ENCODE measurements at places on chromosomes 11 and 22.

DNA sequence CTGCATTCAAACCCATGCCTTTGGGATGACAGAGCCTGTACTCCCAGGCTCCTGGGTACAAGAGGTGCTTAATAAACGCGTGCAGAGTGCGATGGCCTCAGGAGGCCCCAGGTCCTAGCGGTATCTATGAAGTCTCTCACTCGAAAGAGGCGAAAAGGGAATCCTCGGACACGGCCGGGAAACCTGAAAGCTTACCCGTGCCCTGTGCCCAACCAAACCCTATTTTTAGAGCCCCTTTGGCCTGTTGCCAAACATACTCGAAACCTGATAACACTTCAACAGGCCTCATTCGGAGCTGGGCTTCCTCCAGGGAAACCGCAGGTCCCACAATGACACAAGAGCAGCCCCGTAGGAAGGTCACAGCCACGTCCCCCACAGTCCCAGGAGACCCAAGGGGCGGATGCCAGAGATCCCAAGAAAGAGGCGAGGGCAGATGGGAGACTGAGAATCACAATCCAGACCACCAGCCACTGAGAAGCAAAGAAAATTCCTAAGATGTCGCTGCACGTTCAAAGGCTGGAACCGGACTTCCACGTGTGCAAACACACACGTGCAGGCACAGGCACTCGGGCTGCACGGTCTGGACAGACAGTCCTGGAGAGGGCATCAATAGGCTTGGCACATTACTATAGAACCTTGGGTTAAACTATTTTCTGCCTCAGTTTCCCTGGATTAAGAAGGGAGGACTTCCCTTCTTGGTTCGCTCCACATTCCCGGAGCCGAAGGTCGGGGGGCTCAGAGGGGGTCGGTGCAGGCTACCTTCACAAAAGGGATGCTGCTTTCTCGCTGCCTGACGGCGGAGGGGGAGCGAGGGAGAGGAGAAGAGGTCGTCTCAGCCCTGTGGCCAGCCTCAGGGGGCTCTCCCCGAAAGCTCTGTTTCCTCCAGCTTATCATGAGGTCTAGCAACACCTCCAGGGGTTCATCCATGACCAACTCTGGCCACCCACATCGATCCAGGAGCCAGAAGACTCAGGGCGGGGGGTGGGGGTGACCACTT lies 8.2 kb downstream of the PDGFB start:
- DNase-seq = peak; percentile 38

DNA sequence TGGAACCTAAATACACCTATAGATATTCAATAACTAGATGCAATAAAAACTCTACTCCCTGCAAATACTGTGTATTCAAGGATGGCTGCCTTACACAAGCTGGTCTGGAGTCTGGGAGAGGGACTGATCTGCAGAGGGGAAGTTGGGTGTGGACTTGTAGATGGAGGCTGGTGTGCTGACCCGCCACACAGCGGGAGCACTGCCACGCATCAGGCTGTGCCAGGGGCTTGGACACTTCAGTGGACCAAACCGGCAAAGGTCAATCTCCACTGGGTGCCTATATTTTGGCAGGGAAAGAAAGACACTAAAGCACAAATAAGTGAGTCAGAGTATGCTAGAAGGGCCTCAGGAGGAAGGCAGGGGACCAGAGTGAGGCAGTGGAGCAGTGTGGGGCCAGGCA lies 2.1 kb upstream of the SHANK3 start:
- no peak for DNase-seq

- no peak for DNase-seq
Observed at GRCh38 chr22:46069521-46070214, 80.7 kb upstream of the PPARA start.

- no peak for DNase-seq
Observed at GRCh38 chr11:43959321-43959995, 17.0 kb downstream of the C11orf96 start.

GRCh38 chr22:50537765-50538164 lies 7.9 kb upstream of the KLHDC7B start:
- DNase-seq = no peak

DNA sequence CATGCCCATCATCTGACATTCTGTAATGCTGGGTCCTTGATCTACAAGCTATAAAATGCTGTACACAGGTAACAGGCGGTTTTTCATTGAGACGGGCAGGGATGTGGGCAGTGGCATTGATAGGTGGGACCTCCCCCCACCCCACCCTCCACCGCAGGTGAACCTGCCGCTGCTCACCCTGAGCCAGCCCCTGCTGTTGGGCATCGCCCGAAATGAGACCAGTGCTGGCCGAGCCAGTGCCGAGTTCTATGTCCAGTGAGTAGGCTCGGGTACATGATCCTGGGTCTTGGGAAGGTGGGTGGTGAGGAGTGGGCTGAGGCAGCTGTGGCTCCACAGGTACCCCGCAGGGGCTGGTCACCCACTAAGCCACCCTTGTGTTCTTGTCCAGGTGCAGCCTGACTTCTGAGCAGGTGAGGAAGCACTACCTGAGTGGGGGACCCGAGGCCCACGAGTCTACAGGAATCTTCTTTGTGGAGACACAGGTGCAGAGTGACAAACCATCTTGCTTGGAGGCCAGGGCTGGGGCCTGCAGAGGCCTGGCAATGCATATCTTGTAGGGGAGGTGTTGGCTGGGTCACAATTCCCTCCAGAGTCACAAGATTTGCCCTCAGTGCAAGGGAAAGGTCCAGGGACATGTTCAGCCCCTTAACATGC lies 1.1 kb upstream of the DNAJC4 start:
- no peak for DNase-seq

DNA sequence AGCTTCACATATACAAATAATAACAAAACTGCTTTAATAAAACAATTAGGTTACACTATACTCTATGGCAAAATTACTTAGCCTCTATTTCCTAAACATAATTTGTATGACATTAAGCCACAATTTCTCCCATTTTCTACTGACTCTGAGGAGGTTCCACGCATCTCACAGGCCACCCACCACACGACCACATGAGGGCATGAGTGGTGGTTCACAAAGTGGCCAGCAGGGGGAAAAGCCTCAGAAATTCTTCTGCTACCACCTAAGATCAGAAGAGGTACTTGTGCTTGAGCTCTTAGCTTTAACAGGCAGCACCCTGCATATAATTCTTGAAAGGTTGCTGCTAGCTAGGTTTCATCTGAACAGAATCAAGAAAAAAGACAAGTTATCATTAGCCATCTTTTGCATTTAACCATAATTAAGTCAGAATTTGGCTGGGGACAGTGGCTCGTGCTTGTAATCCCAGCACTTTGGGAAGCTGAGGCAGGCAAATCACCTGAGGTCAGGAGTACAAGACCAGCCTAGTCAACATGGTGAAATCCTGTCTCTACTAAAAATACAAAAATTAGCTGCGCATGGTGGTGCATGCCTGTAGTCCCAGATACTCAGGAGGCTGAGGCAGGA lies 7.7 kb downstream of the LPXN start:
- peak; percentile 72 for DNase-seq

DNA sequence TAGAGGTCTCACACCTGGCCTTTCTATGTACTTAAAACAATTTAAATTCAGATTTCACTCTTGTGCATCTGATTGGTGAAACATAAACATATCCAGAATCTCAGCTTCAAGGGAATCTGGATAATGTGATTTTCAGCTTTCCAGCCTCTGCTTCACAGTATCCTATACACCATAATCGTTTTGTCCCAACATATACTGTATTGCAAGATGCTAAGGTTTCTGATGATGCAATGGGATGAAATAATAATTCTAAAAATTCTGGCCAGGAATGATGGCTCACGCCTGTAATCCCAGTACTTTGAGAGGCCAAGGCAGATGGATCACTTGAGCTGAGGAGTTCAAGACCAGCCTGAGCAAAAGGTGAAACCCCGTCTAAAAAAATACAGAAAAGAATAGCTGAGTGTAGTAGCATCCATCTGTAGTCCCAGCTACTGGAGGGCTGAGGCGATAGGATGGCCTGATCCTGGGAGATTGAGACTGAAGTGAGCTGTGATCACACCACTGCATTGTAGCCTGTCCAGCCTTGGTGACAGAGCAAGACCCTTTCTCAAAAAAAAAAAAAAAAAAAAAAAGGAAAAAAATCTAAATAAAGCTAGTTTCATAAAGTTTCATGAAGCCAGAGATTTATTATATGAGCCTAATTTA lies 41.0 kb upstream of the CTSC start:
- DNase-seq = no peak

DNA sequence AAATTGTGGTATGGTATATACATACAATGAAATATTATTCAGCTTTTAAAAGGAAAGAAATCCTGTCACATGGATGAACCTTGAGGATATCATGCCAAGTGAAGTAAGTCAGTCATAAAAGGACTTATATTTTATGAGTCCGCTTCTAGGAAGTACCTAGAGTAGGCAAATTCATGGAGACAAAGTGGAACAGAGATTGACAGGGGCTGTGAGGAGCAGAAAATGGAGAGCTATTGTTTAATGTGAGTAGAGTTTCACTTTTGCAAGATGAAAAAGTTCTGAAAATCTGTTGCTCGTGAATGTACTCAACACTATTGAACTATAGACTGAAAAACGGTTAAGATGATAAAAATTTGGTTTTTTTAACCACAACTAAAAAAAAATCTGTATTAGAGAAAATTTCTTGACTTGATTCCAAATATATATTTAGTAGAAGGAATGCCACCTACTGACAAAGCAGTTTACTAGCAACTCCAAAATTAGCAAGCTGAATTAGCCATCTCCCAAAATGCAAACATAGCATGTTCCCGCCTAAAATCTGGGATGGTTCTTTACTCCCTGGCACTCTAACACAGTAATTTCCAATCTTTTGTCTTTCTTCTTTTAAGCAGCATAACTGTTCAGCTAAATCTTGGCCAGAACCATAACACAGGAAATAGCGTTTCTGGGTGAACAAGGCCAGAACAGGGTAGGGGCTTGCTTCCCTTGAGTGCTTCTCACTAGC lies 1.5 kb downstream of the UFD1 start:
- DNase-seq = no peak

- DNase-seq = no peak
Observed at GRCh38 chr22:40621309-40622151, 15.0 kb downstream of the MRTFA start.

DNA sequence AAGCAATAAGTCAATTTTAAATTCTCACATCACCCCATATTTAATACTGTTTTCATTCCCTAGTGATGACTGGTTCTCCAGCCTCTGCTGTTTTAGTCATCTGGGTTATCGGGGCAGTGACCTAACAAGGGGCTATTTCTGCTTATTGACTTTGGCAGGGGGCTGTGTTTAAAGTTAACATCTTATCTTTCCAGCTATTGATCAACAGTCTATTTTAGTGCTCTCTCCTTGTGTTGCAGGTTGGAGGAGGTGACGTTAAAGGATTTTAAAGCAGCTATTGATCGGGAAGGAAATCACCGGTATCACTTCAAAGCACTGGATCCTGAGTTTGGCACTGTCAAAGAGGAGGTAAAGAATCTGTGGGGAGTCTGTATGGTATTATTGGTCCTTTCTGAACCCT lies 7.7 kb upstream of the DLAT start:
- no peak for DNase-seq

DNA sequence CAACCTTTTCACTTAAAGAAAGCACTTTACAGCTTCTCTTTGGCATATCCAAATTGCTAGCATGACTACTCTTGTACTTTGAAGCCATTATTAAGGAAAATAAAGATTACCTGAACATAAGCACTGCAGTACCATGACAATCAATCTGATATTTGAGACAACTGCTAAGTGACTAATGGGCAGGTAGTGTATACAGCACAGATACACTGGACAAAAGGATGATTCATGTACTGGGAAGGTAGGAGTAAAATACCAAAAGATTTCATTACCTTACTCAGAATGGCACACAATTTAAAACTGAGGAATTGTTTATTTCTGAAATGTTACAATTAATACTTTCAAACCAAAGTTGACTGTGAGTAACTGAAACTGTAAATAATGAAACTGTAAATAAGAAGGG lies 1054.3 kb upstream of the TENM4 start:
- DNase-seq = no peak

DNA sequence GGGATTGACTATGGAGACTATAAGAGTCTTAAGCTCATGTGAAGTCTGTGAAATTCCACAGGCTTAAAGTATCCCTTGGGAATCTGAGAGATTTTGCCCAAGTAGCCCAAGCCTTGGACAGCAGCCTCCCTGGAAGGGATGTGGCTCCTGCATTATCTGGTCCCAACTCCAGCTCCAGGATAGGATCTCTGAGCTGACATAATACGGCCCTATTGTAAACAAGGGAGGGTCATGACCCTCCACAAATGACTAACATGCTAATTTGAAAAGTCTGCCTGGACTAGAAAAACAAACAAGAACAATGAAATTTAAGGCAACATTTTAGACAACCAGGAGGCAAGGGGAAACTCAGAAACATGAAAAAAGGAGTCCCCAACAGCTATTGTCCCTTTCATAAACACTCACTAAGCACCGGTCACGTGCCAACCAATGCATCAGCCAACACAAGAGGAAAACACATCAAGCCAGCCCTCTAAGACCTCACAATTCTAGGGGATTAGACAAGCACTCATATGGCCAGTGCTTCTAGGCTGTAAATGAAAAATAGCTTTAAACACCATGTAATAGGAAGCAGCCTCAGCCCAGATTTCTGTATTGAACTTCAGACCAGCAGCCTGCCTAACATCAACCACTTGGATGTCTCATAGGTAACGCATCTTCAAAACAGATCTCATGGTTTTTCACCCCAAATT lies 101.2 kb upstream of the TIMP3 start:
- no peak for DNase-seq

GRCh38 chr11:128841461-128842072 lies 25.5 kb downstream of the KCNJ1 start:
- no peak for DNase-seq

DNA sequence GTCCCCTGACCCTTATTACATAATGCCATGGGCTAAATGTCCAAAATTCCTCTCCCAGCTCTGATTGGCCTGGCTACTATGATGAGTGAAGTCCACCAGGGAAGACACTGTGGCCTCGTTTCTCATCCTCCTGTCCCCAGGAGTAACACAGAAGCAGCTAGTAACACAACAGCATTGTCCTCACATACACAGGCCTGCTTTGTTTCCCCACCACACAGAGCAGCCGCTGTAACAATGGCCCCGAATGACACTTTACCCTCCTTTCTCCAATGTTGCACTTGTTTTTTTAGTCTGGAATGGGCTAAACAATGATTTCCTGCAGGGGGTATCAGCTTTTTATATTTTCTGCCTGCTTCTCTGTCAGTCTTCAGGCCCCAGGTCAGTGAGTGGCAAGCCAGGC lies at the start of gene PRR5L:
Gene PRR5L, plus strand, starts transcription at position 363 of the 400 bp plus-strand sequence. CDS start 104,834 bp downstream, outside the sequence.
- no peak for DNase-seq

GRCh38 chr11:122743949-122744348 lies 88.4 kb downstream of the UBASH3B start:
- DNase-seq = peak; percentile 45
